Activated gamma-delta T cell treated with Interleukin-2 at 50 U/mL for 16 hours (primary cell): ENCODE measurements at places on chromosomes 16 and 17.

DNA sequence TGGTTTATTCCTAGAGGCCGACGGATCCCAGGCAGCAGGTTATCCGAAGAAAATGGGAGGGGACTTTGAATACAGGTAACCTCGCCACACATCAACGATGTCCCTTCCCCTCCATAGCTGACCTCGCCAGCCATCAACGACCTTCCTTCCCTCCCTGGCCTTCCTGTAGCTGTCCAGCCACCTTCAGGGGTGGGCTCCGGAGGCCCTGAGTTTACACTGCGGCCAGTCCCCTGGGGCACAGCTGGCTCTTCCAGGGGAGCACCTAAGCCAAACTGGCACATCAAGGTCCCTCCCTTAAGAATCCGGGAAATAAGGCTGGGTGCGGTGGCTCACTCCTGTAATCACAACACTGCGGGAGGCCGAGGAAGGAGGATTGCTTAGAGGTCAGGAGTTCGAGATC lies 10.1 kb upstream of the RPH3AL start:
- no peak for DNase-seq

DNA sequence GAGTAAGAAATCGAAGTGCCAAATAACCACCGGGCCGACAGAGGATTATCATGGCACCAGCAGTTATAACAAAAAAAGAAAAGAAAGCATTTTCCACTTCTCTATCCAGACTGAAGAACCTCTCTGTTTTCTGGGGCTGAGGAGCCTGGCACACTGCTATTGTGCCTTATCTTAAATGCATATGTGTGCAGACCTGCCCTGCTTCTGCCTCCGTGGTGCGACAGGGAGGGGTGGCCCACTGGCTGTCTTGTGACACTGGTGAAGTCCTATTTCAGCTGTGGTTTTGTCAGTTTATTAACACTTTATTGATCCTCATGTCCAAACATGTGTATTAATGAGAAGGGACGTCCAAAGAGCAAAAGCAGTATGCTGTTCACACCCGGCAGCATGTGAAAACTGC lies 55.4 kb downstream of the CDK5R1 start:
- DNase-seq: no peak

DNA sequence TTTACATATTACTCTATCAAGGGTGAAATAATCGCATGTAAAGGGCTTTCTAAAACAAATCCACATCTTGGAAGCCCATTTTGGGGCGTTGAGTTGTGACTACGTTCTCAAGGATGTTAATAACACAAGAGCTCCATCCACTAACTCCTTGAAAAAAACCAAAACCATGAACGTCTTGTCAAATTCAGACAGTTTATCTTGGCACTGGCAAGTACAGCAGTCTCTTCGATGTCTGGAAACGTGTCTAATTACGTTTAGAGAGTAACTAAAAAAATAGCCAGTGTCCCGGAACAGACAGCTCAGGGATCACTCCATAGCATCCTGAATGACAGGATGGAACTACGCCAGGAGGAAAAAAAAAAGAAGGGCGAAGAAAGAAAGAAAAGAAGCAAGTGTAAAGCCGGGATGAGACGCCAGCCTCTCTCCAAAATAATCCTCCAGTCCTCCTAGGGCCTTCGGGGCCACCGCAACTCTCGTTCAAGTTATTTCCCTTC lies 954 bp downstream of the MYO1D start:
- DNase-seq: no peak

DNA sequence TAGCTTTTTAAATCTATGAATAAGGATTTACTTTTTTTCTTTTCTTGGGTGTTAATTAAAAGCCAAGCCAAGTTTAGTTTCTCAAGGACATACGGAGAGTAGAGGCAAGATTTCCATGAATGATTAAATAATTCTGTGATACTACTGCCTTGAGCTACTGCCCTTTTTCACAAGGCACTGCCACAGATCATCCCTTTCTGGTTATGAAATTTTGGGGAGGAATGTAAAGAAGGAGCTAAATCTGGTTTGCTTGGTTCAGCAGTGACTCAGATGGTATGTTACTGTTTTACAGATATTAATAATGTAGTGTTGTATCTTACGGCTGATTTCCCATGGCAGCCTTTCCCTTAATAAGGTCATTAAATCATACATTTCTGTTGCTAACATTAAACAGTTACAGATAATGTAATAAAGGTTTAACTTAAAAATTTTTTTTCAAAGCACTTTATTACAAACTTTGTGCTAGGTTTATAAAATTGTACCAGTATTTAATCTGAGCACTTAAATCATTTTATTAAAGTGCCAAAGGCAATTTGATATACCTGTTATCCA lies 2.6 kb downstream of the WSB1 start:
- no peak for DNase-seq

DNA sequence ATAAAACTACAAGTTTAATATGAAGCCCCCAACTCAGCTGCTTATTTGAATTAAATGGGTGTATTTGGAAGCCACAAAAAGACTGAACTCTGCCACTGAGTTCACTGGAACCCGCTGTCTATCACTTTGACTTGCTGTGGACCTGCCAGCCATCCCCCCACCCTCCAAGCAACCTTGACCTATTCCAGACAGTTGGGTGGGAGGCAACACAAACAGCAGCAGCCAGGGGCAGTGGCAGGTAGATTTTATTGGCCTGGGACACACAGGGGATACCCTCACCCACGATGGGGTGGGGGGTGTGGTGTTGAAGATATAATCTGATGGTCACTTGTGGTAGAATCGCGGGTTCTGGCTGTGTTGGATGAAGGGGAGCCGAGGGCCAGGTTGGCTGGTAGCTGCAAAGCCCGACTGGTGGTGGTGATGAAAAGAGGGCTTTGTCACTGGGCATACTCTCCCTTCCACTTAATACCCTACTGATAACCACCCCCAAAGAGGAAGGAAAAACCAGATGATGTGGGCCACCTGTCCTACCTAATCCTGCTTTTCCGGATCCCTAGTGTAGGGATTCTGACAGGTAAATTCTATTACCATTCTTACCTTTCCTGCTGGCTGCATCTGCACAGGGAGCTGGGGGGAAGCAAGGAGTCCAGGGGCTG lies 2.6 kb downstream of the GPS2 start:
- DNase-seq: no peak

- DNase-seq: no peak
These were observed 148.9 kb upstream of the GNAO1 start for GRCh38 chr16:56042416-56042815.

DNA sequence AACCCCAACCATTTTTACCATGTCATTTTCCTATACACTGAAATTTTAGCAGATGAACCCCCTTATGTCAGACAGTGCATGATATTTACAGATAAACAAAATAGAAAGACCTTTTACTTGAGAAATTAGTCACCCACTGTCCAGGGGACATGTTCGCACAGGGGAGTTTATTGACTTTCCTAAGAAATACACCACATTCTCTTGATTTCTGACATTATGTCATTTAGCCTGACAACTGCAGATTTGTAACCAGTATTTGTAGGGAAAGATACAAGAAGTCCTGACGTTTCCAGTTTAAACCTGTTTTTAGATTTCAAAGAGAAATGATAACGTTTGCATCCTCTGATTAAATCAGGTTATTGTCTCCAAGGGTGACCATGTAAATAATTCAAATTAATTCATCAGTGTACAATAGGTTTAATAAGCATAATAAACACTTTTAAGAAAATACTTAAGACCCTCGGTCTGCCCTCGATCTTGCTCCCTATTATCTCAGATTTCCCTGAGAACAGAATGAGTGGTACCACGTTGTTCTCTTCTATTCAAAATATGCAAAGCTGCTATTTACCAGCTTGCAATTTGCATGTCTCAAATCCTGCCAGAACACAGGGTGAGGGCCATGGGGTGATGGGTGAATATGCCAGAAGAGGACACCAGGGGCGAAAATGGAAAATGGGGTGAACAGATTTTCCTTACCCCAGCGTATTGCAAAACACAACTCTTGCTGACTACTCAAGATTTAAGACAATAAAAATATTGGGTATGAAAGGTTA lies 2.1 kb upstream of the LYRM9 start:
- no peak for DNase-seq

DNA sequence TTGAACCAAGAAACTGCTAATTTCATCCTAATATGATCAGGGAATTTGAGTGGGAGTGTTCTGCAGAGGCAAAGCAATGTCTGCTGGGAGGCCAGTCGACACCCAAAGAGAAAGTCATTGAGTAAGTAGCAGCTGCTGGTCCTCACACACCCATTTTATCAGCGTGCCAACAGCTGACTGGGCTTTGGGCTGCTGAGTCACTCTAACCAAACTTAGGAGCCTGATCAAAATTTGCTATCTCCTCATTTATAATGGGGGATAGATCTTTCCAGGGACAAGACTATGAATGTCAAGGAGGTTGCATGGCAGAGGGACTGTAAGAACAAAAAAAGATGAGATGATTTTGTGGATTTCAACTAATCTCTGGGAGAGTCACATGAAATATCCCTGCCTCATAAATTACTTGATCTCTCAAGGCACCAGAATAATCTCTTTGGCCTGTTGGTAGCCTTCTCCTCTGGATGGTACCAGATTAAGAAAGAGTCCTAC lies 32.9 kb downstream of the CPSF4L start:
- peak; percentile 9 for DNase-seq

DNA sequence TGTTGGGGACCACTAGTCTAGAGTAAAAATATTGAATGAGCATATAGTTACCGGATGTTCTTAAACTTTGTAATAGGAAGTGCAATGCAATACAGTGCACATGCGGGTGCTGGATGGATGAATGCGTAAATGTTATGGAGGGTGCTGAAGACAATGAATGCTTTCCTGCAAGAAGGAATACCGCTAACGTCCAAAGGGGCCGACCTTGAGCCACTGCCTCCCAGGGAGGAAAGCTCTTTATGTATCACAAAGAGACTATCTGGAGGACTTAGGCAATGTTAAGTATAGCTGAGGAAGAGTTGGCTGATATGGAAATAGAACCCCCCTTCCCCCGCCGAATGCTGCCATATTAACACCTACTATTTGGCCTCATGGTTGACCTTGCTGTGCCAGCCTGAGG lies 27.5 kb upstream of the SHCBP1 start:
- no peak for DNase-seq

- DNase-seq: no peak
These were observed 216.5 kb downstream of the TMEM114 start for GRCh38 chr16:8373676-8374431.

DNA sequence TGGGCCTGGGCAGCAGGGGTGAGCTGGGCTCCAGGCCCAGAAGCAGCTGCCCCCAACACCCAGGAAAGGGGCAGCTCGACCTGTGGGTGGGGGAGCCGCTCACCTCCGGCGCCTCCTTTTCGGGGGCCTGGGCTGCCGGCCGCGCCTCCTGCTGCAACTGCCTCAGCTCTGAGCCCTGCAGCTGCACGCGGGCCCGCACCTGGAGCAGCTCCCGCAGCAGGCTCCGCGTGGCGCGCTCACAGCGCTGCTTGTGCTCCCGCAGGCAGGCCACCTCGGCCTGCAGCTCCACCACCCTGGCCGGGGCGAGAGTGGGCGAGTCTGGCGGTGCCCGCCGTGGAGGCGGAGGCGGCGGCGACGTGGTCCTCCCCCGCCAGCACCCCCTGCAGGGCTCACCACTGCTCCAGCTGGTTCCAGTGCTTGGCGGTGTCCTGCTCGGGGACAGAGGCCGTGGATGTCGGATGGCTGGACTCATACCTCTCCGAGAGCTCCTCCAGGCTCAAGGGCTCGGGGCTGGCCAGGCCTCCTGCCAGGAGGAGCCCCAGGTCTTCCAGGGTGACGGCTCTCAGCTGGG lies 868 bp downstream of the CCDC154 start:
- no peak for DNase-seq

DNA sequence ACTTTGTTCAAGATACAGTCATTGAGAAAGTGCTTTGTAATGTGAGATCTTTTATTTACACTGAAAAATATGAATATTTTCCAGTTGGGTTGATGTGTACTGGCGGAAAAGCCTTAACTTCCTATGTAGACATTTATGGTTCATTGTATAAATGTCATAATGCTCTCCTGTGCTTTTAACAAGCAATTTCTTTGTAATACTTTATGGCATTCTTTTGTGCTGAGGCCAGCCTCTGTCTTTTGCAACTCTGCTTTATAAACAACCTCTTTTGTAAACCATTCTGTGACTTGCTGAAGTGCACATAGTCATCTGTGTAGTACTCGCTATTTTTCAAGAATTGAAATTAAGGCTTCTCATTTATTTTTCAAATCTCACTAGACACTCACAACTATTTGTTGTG lies 291.2 kb downstream of the CDH11 start:
- DNase-seq: no peak

DNA sequence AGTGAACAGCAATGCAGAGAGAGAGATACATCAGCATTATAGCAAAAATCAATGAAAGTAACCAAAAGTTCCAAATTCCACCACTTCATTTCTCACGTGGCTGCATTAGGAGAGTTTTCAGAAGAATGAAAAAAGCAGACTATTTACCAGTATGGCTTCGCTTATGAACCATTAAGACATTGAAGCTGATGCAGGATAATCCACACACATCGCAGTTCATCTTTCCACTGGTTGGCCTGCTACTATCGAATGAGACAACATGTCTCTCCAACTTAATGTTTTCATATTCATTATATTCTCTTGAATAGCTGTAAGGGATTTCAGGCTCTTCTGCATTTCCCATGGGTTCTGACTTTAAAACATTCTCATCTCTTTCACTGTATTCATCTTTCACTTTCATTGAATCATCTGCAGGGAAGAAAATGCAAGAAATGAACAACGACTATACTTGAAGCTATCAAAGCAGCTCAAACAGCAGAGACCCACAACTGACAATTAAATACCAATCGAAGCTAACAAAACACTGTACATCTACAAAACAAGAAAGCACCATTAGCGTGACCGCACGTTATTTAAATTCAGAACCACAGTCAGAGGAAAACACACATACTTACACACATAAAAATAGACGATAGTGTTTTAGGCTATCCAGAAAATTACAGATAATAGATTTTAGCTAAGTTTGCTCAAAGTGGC lies 54.9 kb downstream of the GRB7 start:
- no peak for DNase-seq

GRCh38 chr17:65071861-65072260 lies 15.3 kb upstream of the GNA13 start:
- no peak for DNase-seq

DNA sequence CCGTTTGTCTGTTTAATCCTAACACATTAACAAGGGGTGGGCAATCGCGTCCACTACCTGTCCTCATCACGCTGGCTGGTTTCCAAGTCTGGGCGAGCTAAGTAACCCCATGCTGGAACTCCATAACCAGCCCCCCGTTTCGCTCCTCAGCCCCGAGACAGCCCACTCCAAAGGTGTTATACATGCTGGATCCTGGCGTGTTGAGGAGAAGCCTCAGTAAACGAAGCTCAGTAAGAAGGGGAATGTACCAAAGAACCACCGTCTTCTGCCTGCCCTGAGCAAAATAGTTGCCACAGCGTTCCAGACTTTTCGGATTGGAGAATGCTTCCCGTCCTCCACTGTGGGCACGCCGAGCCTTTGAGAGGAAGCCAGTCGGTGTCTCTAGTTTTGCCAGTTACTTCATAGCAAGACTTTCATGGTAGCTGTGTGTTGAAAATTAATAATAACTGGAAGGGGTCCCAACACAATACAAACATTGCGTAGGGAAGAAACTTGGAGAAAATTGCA lies 16.1 kb upstream of the C17orf78 start:
- DNase-seq: no peak
